ENCODE measurements at places on chromosomes 1 and 21. TPM values are rescaled to one million over a fixed set of nuclear protein-coding genes. Genes with fewer than 3 reads are reported as not detected.
A peak's percentile ranks its signal among the peaks of the same experiment; 100 is the strongest.

DNA sequence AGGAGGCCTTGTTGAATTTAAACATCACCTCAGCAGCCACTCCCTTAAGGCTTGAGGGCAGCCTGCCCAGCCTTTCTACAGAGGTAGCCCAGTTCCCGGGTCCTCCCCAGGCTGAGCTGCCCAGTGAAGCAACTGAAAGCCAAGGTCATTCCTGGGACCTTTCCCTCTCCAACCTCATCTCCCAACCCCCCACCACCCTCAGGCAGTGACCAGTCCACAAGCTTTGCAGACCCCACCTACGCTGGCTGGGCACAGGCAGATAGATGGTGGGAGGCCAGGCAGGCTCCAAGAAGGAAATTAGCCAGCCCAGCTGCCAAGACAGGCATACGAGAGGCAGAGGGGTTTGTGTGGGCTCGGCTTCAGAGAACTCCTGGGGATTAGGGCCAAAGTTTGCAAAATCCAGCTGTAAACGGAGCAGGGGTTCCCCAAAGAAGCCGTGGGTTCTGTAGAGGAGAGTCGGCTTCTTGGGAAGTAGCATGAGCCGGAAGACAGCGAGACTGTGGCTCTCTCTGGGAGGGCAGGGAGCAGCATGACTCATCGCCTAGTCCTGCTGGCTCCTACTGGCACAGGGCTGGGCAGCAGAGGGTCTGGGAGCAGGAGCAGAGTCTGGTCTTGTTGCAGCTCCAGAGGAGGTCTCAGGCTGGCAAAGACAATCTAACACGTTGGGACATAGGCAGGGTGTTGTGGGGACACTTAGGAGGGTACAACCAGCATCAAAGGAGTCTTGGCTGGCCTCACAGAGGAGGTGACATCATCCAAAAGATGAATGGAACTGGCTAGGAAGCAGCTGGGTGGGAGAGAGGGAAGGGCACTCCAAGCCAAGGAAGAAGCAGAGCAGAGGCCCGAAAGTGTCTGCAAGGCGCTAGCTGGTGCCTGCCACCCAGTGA, 2.8 kb upstream of the ZC3H12A start:
- peak; percentile 82 for DNase-seq

DNA sequence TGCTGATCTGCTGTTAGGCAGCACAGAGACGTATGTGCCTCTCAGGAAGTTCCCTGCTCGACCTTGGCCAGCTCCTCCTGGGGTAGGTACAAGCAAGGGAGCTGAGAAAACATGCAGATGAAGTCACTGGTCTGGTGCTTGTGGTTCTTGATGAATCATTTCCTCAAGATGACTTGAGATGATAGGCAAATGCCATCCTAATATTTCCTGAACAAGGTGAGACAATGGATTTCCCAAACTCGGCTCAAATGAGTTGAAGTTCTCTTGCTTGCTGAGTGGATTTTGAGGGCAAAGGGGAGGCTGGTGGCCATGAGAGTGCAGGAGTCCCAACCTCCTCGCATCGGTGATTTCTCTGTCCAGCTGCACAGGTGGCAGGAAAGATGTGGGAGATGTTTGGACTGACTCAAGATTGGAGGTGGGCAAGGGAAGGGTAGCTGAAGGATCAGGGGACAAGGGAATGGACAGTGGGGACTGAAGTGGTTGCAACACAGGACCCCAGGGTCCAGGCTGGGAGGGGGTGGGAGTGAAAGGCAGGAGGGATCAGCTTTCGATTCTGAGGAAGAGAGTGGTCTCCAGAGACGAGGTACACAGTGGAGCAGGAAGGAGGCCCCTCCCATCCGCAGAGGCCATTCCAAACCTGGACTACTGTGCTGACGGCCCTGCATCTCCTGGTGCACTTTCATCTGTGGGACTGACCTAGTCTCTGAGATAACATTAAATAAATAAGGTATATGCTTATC, 63.9 kb downstream of the CAPN2 start:
- DNase-seq = peak; percentile 97

- no peak for DNase-seq
Observed at GRCh38 chr1:100343897-100344296, 8.4 kb upstream of the CDC14A start.

DNA sequence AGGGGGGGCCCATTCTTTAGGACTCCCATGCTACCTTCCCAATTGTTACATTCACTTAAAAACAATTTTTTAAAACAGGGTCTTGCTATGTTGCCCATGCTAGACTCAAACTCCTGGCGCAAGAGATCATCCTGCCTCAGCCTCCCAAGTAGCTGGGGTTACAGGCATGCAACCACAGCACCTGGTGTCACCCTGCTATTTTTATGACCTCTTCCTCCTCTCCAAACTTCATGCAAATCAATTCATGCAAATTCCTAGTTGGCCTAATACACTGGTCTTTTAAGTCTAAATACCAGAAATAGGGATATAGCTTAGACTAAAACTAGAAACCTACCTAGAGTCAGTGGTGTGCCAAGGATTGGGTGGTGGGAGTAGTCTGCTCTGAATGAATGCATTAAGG, 30.1 kb downstream of the CDKN2C start:
- DNase-seq = no peak

EFNA3 gene
- 23.5 TPM for total RNA-seq

OR14A16 gene
- total RNA-seq = not detected

ZNF672 gene
- total RNA-seq = 83.9 TPM

Measured in PC-3 (cell line).